ENCODE measurements at places on chromosomes 1 and 21.

DNA sequence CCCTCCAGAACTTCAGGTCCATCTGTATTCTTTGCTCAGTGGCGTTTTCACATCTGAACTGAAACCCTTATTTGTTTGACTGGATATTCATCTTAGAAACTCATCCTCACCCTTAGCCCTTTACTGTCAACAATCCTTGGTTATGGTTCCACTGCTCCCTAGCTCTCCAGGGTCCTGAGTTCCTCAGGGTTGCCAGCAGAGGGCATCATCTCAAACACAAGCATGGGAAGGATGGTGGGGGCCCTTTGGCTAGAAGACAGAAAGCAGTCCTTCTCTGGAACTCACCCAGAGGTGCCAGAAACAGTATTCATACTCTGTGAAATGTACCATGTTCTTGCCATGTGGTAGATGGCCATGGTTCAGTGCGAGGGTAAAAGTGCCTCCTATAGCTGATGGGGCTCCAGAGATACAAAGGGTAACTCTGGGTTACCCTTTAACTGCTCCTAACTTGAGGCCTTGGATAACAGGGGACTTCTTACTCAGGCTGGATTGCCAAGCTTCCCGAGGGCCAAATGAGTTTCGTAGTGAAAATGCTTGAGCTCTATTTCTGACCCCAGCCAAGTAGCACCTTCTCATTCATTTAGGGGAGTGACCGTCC is 11.3 kb downstream of the NCSTN start:
- no peak for DNase-seq

- DNase-seq, result no peak
Measured at GRCh38 chr1:19366599-19367536, 54.7 kb downstream of the SLC66A1 start.

DNA sequence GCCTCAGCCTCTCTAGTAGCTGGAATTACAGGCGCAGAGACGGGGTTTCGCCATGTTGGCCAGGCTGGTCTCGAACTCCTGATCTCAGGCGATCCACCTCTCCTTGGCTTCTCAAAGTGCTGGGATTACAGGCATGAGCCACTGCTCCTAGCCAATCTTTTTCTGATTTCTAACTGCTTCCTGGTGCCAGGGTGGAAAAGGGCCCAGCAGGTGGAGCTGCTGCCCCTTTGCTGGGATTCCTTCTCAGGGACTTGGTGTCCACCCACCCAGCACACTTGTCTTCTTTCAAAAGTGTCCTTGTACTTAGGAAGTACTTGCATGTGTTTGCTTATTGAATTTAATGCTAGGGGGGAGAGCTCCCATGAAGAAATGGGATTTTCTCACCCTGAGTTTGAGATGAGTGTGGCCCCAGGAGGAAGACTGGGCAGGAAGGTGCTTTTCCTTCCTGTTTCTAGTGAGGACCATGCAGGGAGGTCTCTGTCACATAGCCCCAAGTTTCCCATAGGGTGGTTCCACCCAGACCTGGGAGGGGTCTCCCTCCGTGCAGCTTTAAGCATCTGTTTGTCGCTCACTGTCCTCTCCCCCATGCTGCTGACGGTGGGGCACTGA is 14.2 kb downstream of the UTP11 start:
- DNase-seq, result peak; percentile 63

- DNase-seq, result peak; percentile 88
Measured at GRCh38 chr1:201538612-201539551, at the start of gene NAV1. Gene NAV1, plus strand, starts transcription at chr1:201539127. Its CDS starts 83,758 bp downstream, at chr1:201622885.

- DNase-seq, result no peak
Measured at GRCh38 chr1:3717041-3717714, 35.1 kb upstream of the CCDC27 start.

- DNase-seq, result no peak
Measured at GRCh38 chr1:221795380-221795779, 53.5 kb upstream of the DUSP10 start.

DNA sequence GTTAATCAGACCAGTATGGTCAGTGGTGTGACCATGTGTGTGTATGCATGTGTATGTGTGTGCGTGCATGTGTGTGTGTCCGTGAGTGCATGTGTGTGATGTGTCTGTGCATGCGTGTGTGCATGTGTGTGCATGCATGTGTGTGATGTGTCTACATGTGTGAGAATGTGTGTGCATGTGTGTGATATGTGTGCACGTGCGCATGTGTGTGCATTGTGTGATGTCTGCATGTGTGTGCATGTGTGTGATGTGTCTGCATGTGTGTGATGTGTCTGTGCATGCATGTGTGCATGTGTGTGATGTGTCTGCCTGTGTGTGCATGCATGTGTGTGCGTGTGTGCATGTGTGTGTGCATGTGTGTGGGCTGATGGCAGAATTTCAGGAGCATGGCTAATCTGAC is 58.2 kb downstream of the SIK1 start:
- DNase-seq, result no peak

- no peak for DNase-seq
Measured at GRCh38 chr1:71706029-71706671, 576.2 kb downstream of the NEGR1 start.

DNA sequence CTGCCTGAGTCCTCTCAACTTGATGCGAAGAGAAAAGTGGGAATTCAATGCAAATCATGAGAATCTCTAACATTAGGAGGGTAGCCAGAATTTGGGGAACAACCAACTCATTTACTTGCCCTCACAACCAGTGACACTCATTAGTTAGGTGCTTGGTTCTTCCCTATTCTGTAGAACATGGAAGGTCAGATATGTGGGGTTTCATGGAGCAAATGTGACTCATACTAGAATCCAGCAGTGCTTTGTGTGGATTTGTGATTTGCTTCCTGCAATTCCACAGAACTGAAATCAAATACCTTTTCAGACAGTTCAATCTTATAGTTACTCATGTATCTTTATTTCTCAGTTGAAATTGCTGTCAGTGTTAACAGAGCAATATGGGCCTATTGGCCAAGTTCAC is 6.9 kb upstream of the ETV3 start:
- no peak for DNase-seq

Data from H4 (cell line).